Retina (tissue), 1 donor: ENCODE measurements at places on chromosomes 12 and 14.

DNA sequence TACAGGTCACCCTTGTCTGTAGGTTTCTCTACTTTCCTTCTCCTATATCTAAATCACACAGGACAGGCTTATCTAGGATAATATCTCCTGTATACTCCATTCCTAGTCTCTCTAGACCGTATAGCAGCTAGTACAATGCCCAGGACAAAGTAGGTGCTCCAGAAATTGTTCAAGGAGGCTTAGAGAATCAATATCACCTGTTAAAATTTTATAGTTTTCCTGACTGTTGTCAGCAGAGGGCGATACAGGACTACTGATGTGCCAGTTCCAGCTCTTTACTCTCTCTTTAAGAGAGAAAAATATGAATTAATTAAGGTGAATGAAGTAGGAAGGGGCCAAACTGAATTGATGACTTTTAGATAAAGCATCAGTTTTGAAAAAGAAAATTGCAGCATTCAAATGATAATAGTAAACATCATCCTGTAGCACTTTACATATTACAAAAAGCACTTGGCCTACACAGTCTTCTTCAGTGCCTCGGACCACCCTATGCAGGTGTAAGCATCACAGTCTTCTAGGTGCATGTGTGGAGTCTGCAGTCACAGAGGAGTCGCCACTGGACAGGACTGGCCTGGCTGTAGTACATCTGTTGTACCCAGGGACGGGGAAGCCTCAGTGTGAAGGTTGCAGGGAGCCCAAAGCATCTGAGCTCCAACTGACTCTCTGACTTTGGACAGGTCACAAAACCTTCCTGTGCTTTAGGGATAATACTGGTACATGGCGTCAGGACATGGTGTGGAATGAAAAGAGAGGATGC, 61.9 kb upstream of the MAX start:
- no peak for DNase-seq

DNA sequence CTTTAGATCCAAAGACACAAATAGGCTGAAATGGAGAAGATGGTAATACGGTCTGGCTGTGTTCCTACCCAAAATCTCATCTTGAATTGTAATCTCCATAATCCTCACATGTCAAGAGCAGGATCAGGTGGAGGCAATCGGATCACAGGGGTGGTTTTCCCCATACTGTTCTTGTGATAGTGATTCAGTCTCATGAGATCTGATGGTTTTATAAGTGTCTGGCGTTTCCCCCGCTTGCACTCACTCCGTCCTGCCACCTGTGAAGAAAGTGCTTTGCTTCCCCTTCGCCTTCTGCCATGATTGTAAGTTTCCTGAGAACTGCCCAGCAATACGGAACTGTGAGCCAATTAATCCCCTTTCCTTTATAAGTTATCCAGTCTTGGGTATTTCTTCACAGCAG, 1795.5 kb upstream of the FLRT2 start:
- DNase-seq: no peak

GRCh38 chr12:2539938-2540337, 254.8 kb upstream of the FKBP4 start:
- no peak for DNase-seq

GRCh38 chr14:92626041-92626440, 112.5 kb downstream of the RIN3 start:
- DNase-seq: no peak

- DNase-seq: no peak
Measured at GRCh38 chr14:49769581-49770211, 1.7 kb downstream of the KLHDC2 start.

- no peak for DNase-seq
Measured at GRCh38 chr14:32354716-32355115, 25.6 kb downstream of the AKAP6 start.

- no peak for DNase-seq
Measured at GRCh38 chr14:91223028-91223783, 21.3 kb downstream of the GPR68 start.

DNA sequence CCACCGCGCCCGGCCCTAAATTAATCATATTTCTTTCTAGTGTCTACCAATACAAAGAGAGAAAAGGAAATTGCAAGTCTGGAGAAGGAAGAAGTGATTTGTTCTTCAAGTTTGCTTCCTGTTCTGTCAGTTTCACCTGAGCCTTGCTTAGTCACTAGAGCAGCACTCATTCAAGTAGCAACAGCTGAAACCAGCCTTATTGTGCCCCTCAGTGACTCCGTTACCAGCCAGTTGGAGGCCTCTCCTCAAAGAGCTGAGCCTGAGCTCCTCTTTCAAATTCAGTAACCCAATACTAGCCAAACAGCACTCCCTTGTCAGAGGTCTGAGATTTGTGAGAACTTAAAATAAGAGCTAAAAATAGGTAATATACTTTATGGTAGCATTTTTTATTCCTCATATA, 17.4 kb downstream of the PAWR start:
- no peak for DNase-seq

DNA sequence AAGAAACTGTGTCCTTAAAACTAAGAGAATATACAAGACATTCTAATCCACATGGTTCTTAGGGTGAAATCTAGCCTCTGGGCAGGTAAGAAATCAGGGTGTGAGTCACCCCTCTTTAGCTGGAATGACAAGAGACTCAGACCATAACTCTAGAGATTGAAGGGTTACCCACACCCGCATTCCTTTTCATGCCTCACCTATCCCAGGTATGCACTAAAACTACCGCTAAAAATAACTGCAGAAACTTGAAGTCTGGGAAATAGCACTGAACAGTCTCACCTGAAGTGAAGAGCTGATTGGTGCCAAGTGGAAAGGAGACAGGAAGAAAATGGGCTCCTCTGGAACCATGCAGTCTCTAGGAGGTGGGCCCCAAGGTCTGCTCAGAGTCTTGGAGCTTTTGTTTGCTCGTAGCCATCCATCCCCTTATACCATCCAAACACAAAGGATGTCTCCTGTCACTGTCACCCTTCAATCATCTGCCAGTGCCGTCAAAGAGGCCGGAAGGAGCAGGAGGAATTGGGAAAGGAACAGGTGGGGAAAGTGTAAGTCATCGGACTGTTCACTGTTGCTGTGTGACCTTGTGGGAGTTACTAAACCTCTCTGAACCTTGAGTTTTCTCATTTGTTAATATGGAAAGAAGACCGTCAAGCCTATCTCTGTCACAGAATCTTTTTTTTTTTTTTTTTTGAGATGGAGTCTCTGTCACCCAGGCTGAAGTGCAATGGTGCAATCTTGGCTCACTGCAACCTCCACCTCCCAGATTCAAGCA, 22.4 kb downstream of the DDX47 start:
- DNase-seq: no peak

GRCh38 chr14:101473045-101473729, 88.1 kb upstream of the DIO3 start:
- no peak for DNase-seq

DNA sequence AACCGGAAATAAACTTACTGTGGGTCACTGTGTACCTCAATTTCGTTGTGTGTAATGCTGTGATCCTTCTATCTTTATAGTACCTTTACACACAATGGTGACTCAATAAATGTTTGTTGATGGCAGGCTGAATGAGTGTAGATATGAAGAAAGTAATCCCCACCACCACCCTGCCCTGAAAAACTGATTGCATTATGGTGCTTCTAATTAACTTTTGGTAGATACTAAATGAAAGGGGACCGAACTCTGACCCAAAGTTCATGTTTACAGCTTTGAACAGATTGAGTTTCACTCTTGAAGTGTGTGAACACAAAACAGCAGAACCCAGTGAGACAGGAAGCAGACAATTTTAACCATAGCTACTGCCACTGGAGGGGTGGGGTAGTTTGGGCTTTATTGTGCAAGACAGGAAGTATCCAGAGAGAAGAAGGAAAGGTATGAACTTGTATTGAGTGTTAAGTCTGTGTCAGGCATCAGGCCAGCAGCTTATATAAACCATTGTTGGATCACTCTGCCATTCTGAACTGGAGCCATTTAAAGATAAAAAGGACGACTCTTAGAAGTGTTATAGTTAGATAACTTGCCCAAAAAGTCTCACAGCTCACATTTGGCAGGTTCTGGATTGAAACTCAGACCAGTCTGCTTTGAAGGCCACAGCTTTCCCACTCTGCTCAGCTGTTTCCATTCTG, 197.0 kb upstream of the AMIGO2 start:
- no peak for DNase-seq

DNA sequence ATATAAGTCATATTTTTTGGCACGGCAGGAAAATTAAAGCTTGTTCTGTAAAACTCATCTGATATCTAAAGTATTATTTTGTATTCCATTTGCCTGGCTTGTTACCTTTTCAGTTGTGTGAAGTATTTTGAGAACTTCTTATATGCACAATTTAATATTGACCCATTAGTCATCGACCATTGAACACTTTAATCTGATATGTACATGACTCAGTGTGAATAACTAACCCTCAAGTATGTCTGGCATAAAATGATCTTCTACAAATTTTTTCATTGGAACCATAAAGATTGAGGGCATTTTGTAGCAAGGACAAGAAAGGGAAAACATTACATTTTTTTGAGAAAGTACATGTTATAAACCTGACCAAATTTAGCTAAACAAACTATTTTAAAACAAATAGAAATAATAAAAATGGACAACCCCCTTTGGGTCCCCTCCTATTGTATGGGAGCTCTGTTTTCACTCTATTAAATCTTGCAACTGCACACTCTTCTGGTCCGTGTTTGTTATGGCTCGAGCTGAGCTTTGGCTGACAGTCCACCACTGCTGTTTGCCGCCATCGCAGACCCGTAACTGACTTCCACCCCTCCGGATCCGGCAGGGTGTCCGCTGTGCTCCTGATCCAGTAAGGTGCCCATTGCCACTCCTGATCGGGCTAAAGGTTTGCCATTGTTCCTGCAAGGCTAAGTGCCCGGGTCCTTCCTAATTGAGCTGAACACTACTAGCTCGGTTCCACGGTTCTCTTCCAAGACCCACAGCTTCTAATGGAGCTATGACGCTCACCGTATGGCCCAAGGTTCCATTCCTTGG, 118.8 kb downstream of the SLC6A15 start:
- no peak for DNase-seq
